IMR-90 (cell line): ENCODE measurements at places on chromosomes 11 and 22. TPM values are rescaled to one million over a fixed set of nuclear protein-coding genes. Genes with fewer than 3 reads are reported as not detected.

Gene MS4A1
- not detected in 2 replicates for total RNA-seq

Gene C22orf31
- not detected in 2 replicates for total RNA-seq

Gene SLC16A8
- not detected in 2 replicates for total RNA-seq

Gene GRK3
- 1.6 and 1.9 TPM in 2 replicates for total RNA-seq

Gene GGTLC3
- total RNA-seq, result not detected in 2 replicates

Gene NXF1
- total RNA-seq, result 26.3 and 27.5 TPM in 2 replicates

Gene GLYAT
- not detected in 2 replicates for total RNA-seq

Gene SLC22A9
- total RNA-seq, result not detected in 2 replicates

Gene NRGN
- total RNA-seq, result 0.54 and 0.83 TPM in 2 replicates

Gene VPREB3
- total RNA-seq, result not detected in 2 replicates

Gene DTX4
- 2.5 and 2.7 TPM in 2 replicates for total RNA-seq

Gene TBX10
- not detected in 2 replicates for total RNA-seq

Gene NCR3LG1
- 3.9 and 4.1 TPM in 2 replicates for total RNA-seq
